DND-41 (cell line): ENCODE measurements at places on chromosomes 5 and 9.

- DNase-seq, result no peak
Observed at GRCh38 chr5:107541400-107541799, 129.3 kb downstream of the EFNA5 start.

- no peak for DNase-seq
Observed at GRCh38 chr5:170365011-170365410, 24.2 kb downstream of the KCNMB1 start.

DNA sequence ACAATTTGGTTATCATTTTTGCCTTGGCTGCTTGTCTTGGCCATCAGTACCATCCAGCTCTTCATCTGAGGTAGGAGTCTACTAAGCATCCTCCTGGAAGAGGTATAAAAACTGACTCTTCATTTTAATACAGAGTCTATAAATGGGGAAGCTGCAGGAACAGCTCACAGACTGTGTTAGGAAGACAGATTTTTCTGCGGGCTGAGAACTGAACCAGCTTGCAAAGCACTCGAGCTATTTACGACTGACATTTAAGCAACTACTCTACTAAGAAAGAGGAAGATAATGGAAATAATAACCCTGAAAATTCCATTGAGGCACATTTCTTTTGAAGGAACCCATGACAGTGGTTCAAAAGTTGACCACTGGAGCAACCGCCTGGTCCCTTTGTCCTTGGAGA is 314.5 kb upstream of the RFX3 start:
- DNase-seq, result no peak

GRCh38 chr9:133489253-133490190 is 10.6 kb upstream of the SLC2A6 start:
- no peak for DNase-seq

- DNase-seq, result no peak
Observed at GRCh38 chr5:41517909-41518308, 7.5 kb upstream of the PLCXD3 start.

DNA sequence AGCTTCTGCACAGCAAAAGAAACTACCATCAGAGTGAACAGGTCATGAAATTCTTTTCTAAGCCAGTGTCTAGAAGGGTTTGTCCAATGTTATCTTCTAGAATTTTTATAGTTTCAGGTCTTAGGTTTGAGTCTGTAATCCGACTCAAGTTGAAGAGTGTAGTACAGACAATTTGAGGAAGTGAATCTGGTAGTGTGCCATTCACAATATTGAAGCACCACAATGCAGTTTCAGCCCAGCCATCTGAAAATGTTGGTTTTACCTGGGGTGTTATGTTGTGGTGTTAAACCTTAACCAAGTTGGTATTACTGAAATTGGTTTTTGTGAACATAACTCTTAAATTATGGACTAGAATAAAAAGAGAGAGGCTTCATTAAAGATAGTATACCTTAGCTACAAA is 77.2 kb downstream of the ADAMTS16 start:
- DNase-seq, result no peak
